ENCODE measurements at places on chromosomes 4 and X.

DNA sequence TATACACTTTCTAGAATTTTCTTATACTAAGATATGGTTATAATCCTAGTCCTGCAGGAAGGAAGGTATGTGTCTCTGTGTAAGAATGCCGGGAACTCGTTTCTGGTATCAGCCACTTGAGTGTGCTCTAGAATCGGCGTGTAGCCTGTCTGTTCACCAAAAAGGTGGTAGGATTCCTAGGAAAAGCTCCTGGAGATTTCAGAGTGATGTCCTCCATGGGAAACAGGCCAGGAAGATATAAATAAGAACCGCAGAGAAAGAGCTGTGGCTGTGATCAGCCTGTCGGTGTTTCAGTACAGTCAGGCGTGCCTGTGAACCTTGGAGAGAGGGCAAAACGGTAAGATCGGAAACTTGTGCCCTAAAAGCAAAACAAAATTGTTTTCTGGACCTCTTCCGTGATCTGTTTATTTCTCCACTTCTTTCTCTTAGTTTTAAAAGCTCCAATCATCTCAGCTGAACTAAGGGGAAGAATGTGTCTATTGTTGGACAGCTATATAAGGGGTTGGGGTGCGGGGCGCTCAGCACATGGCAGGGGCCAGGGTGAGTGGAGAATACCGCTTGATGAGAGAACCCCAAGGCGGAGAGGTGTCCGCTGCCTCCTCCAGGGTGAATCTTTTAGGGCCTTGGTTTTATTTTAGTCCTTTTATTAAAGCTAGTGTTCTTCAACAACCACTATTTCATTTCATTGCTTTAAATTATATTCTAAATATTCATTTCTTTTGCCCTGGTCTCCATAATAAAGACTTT is 303.8 kb upstream of the TENM3 start:
- no peak for DNase-seq

DNA sequence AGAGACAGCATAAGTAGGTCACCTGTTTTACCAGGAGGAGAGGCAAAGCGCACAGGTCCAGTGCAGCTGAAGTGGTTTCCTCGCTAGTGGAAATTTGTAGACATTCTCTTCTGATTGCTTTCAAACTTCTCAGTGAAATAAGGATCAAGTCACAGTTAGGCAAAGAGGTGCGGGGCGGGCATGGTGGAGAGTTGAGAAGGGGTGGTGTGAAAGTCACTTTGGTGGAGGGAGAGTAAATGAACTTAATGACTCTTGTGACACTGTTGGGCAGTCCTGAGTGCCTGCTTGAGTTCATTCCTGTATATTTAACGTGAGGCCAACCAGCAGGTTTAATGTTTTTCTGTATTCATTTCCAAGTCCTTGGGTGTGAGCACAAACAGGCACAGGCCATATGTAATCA is 235.6 kb downstream of the TRIML1 start:
- DNase-seq: no peak

GRCh38 chr4:164484551-164484950 is 269.4 kb upstream of the SMIM31 start:
- DNase-seq: no peak

GRCh38 chr4:143382596-143382995 is 45.9 kb downstream of the GAB1 start:
- no peak for DNase-seq

- no peak for DNase-seq
Observed at GRCh38 chr4:7430368-7430964, 4.3 kb downstream of the PSAPL1 start.
